ENCODE measurements at places on chromosomes 11 and 22.

- peak; percentile 6 for DNase-seq
Observed at GRCh38 chr11:63866211-63866610, 27.3 kb downstream of the MARK2 start.

- no peak for DNase-seq
Observed at GRCh38 chr11:119729951-119730613, 1.1 kb upstream of the NECTIN1 start.

- DNase-seq: peak; percentile 82
Observed at GRCh38 chr11:45771566-45772448, 33.1 kb upstream of the SLC35C1 start.

GRCh38 chr11:115759622-115760460, 255.6 kb upstream of the CADM1 start:
- no peak for DNase-seq

DNA sequence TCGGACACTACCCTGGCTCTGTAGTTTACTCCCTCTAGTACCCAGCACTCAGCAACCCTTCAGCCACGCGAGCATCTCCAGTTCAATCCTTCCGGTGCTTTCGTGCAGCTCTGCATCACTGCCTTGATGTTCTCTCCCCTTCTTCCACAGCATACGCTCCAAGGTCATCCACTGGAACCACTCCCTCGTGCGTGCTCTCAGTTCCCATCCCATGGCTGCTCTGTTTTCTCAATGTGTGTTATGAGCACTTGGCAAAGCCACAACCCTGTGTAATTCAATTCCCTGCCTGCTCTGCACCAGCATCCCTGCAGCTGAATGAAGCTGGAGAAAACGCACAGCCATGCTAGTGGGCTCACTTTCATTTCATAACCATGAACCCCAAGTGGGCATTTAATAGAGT, 38.5 kb upstream of the NFRKB start:
- no peak for DNase-seq

DNA sequence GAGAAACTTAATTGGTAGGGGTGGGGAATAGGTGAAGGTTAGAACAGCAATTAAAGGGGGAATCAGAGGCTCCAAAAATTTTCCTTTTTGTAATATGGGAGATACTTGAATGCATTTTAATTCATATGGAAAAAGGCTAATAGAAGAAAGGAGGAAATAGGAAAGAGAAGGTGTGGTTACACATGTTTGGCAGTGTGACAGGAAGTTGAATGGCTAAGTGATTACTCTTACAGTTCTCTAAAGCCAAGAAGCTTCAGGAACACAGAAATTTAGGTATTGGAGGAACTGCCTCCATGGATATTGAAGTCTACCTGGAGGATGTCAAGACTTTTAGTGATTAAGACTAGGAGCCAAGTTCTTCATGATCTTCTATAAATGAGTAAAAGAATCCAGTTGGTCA, 6.3 kb downstream of the NXPE2 start:
- no peak for DNase-seq

GRCh38 chr11:132330515-132330914, 960.1 kb downstream of the NTM start:
- no peak for DNase-seq

GRCh38 chr11:119673759-119674336, 55.2 kb downstream of the NECTIN1 start:
- DNase-seq: no peak

- DNase-seq: no peak
Observed at GRCh38 chr11:80898910-80899309, 1458.1 kb upstream of the TENM4 start.

All from NCI-H1105 treated with DMSO at 0.1 percent for 48 hours (cell line).